ENCODE measurements at places on chromosomes 3 and 15.

- peaks cover 4% of the 10 kb centered on the region for H3K4me1 ChIP-seq
- H3K4me3 ChIP-seq: no peak overlapping the region
Measured at GRCh38 chr3:141450727-141451375, 36.0 kb upstream of the RASA2 start.

DNA sequence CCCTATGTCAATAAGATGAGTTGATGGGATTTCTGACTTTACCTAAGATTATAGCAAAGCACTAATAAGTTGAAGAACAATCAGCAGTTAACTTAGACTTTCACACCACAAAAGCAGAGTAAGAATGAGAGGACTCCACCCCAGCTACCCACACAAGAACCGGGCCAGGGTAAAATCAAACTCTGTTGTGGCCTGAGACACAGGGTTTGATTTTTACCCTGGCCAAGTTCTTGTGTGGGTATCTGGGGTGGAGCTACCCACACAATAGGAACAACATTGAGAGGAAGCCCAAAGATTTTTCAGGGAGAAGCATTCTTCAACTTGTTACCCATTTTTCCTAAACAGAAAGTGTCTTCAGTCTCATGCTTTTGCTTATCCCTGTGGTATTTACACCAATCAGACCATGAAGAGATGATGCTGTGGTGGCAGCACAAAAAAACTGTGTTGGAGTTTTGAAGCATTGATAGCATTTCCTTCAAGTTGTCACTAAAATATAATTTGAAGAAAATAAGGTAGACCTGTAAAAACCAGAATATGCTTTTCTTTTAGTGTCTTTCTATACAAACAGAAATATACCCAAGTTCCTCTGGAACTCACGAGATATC lies 25.6 kb downstream of the CPOX start:
- H3K27ac ChIP-seq: no peak overlapping the region
- H3K4me3 ChIP-seq: no peak overlapping the region

GRCh38 chr3:156349111-156349510 lies 205.8 kb downstream of the SSR3 start:
- H3K4me3 ChIP-seq: no peak overlapping the region
- no peaks in the 10 kb centered on the region for H3K27me3 ChIP-seq
- H3K27ac ChIP-seq: no peak overlapping the region
- no peak for DNase-seq

DNA sequence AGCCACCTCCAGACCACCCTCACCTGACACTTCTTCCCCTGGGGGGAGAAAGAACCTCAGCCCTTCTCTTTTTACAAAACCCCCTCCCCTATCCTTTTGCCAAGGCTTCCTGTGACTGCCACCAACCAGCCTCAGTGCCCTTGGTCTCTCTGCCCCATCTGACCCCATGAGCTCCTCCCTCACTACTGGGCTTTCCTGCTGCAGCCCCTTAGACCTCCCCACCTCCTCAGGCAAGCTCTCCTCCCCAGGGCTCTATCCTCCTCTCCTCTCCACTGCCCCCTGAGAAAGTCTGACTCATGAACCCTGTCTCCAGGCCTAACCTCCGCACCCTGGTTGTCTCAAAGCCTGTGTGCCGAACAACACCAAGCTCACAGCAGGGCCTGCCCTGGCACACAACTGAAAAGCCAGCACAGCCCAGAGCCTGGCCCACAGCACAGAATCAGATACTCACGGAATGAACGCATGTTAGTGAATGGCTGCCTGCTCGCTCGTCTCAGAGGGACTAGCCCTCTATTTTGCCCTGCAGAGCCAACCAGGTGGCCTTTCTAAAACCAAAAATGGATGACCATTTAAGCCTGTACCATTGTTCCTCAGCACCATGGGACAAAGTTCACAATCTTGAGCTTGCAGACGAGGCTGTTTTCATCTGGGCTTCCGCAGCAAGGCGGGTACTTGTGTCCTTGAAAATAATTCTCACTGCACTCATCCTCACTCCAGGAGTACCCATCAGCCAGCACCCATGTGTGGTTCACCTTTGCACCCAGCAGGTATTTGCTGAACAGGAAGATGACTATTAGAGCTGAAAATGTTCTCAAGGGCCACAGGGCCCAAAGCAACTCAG lies 1.7 kb downstream of the CHDH start:
- H3K27ac ChIP-seq: peak overlapping the region; percentile 85
- peaks cover 13% of the 10 kb centered on the region for H3K4me1 ChIP-seq
- DNase-seq: no peak
- H3K36me3 ChIP-seq: no peaks in the 10 kb centered on the region
- H3K4me3 ChIP-seq: peak overlapping the region; percentile 53

GRCh38 chr3:120791913-120792312 lies 49.4 kb downstream of the GTF2E1 start:
- no peak overlapping the region for H3K27ac ChIP-seq
- H3K27me3 ChIP-seq: no peaks in the 10 kb centered on the region
- no peaks in the 10 kb centered on the region for H3K36me3 ChIP-seq
- H3K4me3 ChIP-seq: no peak overlapping the region
- H3K4me1 ChIP-seq: no peaks in the 10 kb centered on the region

DNA sequence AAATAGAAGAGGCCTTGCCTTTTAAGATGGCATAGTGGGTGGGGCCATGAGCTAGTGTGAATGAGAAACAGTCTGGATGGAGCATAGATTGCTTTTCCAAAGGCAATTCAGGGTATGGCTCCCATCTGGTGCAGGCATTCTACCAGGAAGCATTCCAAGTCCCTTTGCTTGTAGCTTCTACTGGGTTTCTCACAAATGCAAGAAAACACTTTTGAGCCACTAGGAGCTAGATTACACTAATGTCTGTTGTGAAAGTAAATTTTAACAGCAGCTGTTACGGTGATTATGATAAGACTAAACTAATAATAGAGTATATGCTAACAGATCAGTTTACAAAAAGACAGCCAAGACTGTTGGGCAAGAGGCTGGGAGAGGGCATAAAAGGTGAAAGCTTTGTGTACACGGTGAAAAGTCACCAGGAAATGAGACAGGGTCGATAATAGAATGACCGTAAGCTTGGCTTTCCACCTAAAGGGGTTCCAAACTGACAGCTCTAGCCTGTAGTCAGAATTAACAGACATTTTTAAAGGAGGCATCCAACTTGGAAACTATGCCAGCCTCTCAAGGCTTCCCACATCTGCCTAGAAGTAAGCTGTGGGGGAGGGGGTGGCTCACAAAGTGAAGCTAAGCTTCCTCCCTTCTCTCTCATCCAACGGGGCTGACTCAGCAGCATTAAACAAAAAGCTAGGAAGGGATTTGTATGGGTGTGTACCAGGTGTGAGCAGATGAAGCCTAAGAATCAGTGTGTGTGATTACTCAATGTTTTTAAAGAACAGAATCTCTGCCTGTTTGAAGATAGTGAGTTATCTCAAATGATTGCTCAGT lies 61.1 kb upstream of the GPD1L start:
- no peak overlapping the region for H3K4me3 ChIP-seq
- no peaks in the 10 kb centered on the region for H3K27me3 ChIP-seq
- H3K27ac ChIP-seq: peak overlapping the region; percentile 70
- peak; percentile 62 for DNase-seq

GRCh38 chr15:62649793-62650420 lies 392.6 kb upstream of the TPM1 start:
- H3K4me3 ChIP-seq: no peak overlapping the region
- no peak overlapping the region for H3K27ac ChIP-seq
- H3K27me3 ChIP-seq: no peaks in the 10 kb centered on the region

GRCh38 chr15:23595368-23595767 lies 29.9 kb downstream of the MKRN3 start:
- no peak for DNase-seq
- H3K4me1 ChIP-seq: no peaks in the 10 kb centered on the region
- no peaks in the 10 kb centered on the region for H3K27me3 ChIP-seq

DNA sequence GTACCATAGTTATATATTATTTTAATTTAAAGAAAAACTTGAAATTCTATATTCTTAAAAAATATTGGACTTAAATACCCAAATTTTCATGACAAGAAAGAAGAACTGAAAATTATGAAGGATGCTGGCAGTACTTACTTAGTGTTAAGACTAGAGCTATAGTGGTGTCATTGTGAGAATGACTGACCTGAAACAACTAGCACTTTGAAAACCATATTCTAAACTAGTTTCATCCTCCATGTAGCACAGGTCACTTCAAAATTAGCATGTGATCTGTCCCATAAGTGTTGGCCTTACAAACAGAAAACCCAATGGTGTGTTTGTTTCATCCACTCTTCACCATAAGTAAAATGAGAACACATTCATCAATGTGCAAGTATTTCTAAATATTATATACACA lies 208.6 kb downstream of the ZIC4 start:
- H3K27ac ChIP-seq: no peak overlapping the region
- DNase-seq: no peak
- no peak overlapping the region for H3K4me3 ChIP-seq

DNA sequence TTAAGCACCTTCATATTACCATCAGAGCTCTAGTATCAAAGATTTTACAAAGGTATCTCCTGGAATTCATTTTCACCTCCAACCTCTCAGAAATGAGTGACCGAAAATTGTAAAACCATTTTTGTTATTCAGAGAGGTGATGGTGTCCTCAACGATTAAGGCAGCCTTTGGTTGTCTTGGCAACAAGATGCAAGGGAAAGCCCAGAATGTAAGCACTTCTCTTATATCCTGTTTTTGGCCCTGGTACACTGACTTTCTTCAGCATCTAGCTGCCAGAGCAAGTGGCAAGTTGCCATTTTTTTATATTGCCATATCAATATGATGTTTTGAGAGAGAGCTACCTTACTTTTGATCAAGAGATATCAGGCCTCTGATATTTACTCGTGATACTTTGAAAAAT lies 384.9 kb upstream of the NECTIN3 start:
- no peak for DNase-seq
- H3K4me3 ChIP-seq: no peak overlapping the region
- H3K27ac ChIP-seq: no peak overlapping the region
- no peaks in the 10 kb centered on the region for H3K27me3 ChIP-seq

GRCh38 chr3:154615471-154615870 lies 185.5 kb upstream of the GPR149 start:
- no peaks in the 10 kb centered on the region for H3K36me3 ChIP-seq
- no peaks in the 10 kb centered on the region for H3K27me3 ChIP-seq
- no peak overlapping the region for H3K4me3 ChIP-seq
- H3K27ac ChIP-seq: no peak overlapping the region
- no peaks in the 10 kb centered on the region for H3K4me1 ChIP-seq

DNA sequence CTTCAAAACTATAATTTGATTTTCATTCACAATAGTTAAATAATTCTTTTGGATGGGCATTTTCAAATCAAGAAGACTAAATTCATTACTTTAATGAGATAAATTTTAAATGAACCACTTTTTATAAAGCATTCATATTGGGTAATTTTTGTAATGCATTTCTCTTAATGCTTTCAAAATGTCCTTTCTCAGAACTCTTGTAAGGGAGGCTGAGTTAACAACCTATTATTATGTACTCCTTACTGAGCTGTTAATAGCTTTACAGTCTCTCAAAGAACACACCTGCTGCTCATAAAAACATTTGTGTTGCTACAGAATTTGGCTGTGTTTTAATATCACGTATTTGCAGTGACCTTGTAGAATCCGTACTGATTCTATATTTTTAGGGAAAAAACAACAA lies 334.0 kb upstream of the ARL6 start:
- H3K4me1 ChIP-seq: no peaks in the 10 kb centered on the region
- no peak overlapping the region for H3K4me3 ChIP-seq
- no peaks in the 10 kb centered on the region for H3K27me3 ChIP-seq
- H3K36me3 ChIP-seq: no peaks in the 10 kb centered on the region
- DNase-seq: no peak
- H3K27ac ChIP-seq: no peak overlapping the region

DNA sequence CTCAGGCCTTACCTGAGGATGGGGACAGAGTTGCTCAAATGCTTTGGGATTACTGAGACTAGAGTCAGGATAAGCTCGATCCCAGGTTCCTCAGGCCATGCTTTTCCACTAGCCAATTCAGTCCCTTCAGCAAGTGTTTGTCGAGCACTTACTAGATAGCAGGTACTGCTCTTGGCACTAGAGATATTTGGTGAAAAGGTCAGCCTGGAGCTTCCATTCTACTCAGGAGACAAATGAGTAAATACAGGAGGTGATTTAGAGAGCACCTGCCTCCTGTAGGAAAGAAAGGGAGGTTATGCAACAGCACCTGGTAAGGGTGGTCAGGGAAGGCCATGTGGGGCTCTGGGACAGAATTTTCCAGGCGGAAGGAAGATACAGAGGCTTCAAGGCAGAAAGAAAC lies 99.9 kb downstream of the CACNA1D start:
- H3K36me3 ChIP-seq: no peaks in the 10 kb centered on the region
- no peak for DNase-seq
- H3K27ac ChIP-seq: no peak overlapping the region
- H3K4me1 ChIP-seq: no peaks in the 10 kb centered on the region

DNA sequence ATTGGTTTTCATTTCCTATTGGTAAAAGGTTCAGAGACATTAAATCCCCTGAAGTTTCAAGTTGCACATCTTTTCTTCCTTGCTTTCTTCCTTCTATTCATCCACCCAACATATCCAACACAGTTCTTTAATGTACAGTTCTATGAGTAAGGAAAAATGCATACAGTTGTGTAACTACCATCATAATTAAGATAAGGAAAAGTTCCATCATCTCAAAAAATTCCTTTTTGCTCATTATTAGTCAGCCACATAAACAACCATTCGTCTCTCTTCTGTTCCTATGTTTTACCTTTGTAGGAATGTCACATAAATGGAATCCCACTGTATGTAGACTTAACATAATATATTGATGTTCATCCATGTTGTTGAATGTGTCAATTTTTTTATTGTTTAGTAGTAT lies 211.1 kb upstream of the ADAMTS9 start:
- no peak overlapping the region for H3K4me3 ChIP-seq
- no peaks in the 10 kb centered on the region for H3K4me1 ChIP-seq
- no peak overlapping the region for H3K27ac ChIP-seq

GRCh38 chr3:107745354-107745753 lies 222.6 kb downstream of the BBX start:
- no peaks in the 10 kb centered on the region for H3K27me3 ChIP-seq
- no peak for DNase-seq
- no peaks in the 10 kb centered on the region for H3K36me3 ChIP-seq

GRCh38 chr3:117761703-117762620 lies 1052.4 kb downstream of the TUSC7 start:
- H3K36me3 ChIP-seq: no peaks in the 10 kb centered on the region
- no peak overlapping the region for H3K4me3 ChIP-seq
- DNase-seq: no peak
- no peak overlapping the region for H3K27ac ChIP-seq
- H3K4me1 ChIP-seq: no peaks in the 10 kb centered on the region
- no peaks in the 10 kb centered on the region for H3K27me3 ChIP-seq

Data from prostate gland (tissue), 2 donors.